ENCODE measurements at places on chromosomes 1 and 21.

- DNase-seq: no peak
These were observed 2019.8 kb downstream of the NCAM2 start for GRCh38 chr21:23017989-23018388.

- no peak for DNase-seq
These were observed 7.6 kb upstream of the IFNAR1 start for GRCh38 chr21:33317145-33317544.

DNA sequence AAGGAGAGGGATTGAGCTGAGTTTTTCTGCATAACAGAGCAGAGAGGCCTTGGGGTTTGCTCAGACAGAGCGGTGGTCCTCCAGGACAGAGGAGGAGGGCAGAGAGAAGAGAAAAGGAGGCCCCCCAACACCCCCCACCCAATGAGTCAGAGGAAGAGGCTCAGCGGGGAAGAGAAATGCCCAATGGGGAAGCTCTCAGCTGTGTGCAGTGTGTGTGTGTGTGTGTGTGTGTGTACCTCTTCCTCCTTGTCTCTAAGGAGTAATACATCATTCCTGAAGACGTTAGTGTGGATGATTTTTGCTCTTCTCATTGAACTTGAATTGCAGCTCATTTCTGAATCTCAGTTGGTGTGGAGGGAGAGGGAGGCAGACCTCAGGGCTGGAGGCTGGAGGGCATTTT, 8.7 kb downstream of the TMPRSS3 start:
- DNase-seq: no peak

GRCh38 chr1:99371413-99371812, 107.1 kb downstream of the PLPPR4 start:
- DNase-seq: no peak

DNA sequence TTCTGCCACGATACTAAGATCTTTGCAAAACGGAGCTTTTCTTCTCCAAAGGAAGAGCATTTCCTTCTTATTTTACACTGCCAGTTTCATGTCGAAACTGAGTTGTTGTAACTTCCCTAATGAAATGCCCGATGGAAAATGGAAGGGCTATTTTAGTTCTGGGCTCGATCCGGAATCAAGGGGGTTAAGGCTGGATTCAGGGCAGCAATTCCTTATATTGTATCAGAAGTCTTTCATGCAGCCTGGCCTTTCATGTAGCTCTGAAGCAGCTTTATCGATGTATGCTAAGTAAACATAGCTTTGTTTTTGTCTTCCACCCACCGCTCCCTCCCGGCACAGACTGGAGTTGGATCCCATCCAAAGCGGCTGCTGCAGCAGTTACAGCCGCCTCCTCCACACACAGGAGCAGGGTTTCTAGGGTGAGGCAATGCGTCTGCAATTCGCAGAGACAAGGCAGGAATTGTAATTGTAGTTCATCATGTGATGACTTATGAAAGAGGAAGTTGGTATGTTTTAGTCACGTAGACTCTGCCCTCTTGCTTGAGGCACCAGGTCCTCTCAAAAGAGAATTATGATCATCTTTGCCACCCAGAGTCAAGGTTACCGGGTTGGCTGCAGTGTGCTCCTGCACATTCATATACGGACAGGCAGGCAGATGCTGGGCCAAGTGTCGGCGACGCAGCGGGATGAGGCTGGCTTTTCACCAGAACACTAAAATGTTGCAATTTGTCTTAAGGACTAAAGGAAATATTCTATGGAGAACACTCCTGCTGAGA, 2.6 kb upstream of the IRF2BP2 start:
- peak; percentile 92 for DNase-seq
